ENCODE measurements at places on chromosomes 4 and X. TPM values are rescaled to one million over a fixed set of nuclear protein-coding genes. Genes with fewer than 3 reads are reported as not detected.

- no peak for DNase-seq
These were observed 1613.1 kb upstream of the TENM3 start for GRCh38 chr4:180630012-180630665.

DNA sequence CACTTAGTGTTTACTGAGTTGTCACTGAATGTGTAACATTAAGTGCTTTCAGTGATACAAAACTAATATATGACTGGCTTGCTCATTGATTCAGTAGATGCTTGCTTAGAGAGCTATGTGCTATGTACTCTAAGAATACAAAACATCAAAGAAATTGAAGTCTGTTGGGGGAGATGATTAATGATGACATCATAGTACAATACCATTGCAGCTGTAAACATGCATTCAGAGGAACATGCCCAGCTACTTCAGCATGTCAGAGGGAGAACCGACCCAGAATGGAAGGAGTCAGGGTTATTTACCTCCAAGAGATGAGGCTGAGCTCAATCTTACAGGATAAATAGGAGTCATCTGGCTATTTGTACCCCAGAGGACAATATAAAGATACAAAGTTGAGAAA, 290.8 kb downstream of the TENM3 start:
- DNase-seq: no peak

DNA sequence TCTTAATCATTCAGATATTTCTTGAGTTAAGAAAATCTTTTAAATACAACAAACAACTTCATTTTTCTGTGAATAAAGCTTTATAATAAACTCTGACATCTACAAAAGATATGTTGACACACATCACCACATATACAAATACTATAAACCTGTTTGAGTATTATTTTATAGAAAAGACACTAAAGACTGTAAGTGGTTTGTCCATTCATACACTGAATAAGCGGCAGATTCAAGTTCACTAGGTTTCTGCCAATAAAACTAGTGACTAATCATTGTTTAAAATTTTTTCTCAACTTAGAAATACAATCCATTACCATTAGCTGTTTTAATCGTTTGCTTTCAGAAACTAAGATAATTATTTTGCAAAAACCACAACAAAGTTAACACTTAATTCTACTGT, 1900.0 kb downstream of the C4orf33 start:
- DNase-seq: no peak

- no peak for DNase-seq
These were observed 11.0 kb downstream of the PGM2 start for GRCh38 chr4:37837446-37837845.

GRCh38 chrX:100677611-100678181, 33.7 kb downstream of the SRPX2 start:
- peak; percentile 34 for DNase-seq

DNA sequence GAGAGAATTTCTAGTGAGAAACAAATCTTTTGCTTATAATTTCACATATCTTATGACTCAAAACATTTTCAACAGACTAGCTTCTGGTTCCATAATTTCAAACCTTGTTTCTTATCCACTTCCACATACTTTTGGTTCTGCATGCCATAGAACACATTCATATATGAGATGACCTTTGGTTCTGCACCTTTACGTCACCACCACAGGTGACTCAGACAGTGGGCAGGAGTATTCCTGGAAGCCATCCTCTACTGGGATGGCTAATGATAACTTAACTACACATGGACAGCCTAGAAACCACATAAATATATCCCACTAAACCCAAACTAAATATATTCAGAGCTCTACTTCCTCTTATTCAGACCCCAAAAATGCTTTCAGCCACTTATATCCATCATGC, 133.3 kb downstream of the DCK start:
- no peak for DNase-seq

DNA sequence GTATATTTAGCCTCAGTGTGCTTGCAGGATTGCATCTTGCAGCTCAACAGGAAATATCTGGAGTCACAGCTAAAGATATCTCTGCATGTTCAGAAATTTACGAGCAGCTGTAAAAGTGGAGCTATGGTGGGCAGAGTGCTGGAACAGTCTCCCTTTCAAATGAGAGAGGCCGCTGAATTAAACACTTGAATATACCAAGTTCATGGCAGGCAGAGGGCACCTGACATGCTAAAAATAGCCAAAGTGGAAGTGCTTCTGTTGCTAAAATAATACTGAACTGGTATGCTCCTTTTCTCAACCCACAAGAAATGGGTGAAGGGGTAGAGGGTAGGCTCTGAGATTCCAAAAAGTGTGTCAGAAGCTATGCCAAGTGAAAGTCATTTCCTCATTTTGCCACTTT, 98.1 kb downstream of the MGST2 start:
- DNase-seq: no peak

- DNase-seq: no peak
These were observed 2137.8 kb upstream of the TENM3 start for GRCh38 chr4:180105362-180105761.

Gene SMR3B
- not detected for total RNA-seq

Gene DTHD1
- total RNA-seq: 1.8 TPM

Gene ADH6
- not detected for total RNA-seq

Gene AFF1
- total RNA-seq: 114 TPM

Gene SSX3
- not detected for total RNA-seq

Gene GAGE12F
- total RNA-seq: not detected

Gene CRMP1
- 2.9 TPM for total RNA-seq

Gene JADE3
- 12.8 TPM for total RNA-seq

Measured in uterus (tissue), 4 donors.